ENCODE measurements at places on chromosomes 1 and 21. TPM values are rescaled to one million over a fixed set of nuclear protein-coding genes. Genes with fewer than 3 reads are reported as not detected.

DNA sequence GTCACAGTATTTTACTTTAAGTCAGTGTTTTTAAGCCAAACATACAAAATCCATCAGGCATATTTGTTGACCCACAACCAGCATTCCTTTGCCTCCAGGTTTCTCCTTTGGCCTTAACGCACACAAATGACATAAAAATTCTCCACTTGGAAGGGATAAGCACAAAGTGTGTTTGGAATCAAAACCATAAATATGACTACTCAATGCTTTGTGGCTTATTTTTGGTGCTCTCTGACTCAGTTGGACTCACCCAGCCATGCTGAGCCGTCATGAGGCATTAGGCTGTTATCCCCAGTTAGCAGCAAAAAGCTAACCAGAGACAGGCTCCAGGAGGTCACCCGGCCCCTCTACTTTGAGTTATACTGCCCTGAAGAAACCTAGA is 948 bp downstream of the PRUNE1 start:
- H3K4me1 ChIP-seq: no peaks in the 10 kb centered on the region
- no peaks in the 10 kb centered on the region for H3K27me3 ChIP-seq
- DNase-seq: no peak

DNA sequence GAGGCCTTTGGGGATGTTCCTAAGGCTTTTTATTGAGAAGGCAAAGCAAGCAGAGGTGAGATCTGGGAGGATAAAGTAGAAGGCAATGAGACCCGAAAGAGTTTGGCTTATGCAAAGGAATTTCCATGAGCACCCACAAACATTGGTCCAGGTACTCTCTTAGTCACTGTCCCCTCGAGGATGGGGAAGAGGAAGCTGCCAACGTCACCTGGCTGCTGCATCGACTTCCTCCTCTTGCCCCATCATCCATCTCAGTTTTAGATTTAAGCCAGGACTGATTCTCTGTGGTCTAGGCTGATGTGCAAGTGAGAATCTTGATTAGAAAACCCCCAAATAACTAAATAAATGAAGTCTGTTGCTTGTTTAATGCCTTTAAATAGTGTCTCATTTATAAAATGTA is 28.7 kb downstream of the RUNX1 start:
- no peaks in the 10 kb centered on the region for H3K36me3 ChIP-seq
- H3K27ac ChIP-seq: no peak overlapping the region
- no peak overlapping the region for H3K4me3 ChIP-seq
- H3K4me1 ChIP-seq: no peaks in the 10 kb centered on the region

GRCh38 chr1:41294216-41294615 is 52.1 kb upstream of the SCMH1 start:
- no peaks in the 10 kb centered on the region for H3K36me3 ChIP-seq
- H3K27ac ChIP-seq: no peak overlapping the region
- no peak overlapping the region for H3K4me3 ChIP-seq
- DNase-seq: no peak
- H3K4me1 ChIP-seq: no peaks in the 10 kb centered on the region

DNA sequence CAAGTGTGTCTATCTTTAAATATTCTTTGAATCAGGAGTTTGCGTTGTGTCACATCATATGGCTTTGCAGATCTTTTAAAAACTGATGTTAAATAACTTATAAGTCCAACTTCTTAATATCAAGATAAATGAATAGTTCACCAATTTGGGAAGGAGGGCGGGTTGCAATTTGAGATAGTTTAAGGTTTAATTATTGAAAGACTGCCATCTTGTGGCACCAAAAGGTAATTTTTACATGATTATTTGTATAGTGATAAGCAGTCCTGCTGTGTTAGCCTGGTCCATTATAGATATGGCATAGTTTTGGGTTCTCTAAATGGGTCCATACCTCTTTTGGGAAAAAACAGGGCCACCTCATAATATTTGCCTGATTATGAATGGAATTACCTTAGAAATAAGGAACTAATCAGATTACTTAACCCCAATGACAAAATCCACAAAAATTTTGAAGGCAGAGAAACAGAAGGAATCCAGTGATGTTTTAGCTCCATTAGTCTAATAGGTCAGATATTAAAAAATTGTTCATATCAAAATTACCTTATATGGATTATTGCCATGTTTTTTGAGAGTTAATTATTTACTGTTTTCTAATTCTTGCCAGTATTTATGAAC is 64.3 kb downstream of the PRKAA2 start:
- no peak for DNase-seq
- peaks cover 2% of the 10 kb centered on the region for H3K36me3 ChIP-seq
- H3K4me1 ChIP-seq: no peaks in the 10 kb centered on the region
- H3K27me3 ChIP-seq: no peaks in the 10 kb centered on the region

- H3K36me3 ChIP-seq: no peaks in the 10 kb centered on the region
- DNase-seq: no peak
- no peaks in the 10 kb centered on the region for H3K4me1 ChIP-seq
- no peaks in the 10 kb centered on the region for H3K27me3 ChIP-seq
- no peak overlapping the region for H3K4me3 ChIP-seq
- H3K27ac ChIP-seq: no peak overlapping the region
These were observed 567.5 kb downstream of the PLA2G4A start for GRCh38 chr1:187396226-187396625.

GRCh38 chr1:242731446-242731845 is 206.9 kb upstream of the PLD5 start:
- no peaks in the 10 kb centered on the region for H3K27me3 ChIP-seq

Gene SRM
- 48.9 TPM for total RNA-seq

Gene SPRR2F
- total RNA-seq: not detected

Gene CD55
- total RNA-seq: 86.7 TPM

Gene HFM1
- total RNA-seq: 3.0 TPM

Gene RIIAD1
- not detected for total RNA-seq

Gene ZBED6
- 55.1 TPM for total RNA-seq

Gene CELA3A
- total RNA-seq: 5.2 TPM

Gene SYT11
- 42.8 TPM for total RNA-seq
